Spleen (tissue), 13 donors: ENCODE measurements at places on chromosomes 12 and 14. TPM values are rescaled to one million over a fixed set of nuclear protein-coding genes. Genes with fewer than 3 reads are reported as not detected.

DNA sequence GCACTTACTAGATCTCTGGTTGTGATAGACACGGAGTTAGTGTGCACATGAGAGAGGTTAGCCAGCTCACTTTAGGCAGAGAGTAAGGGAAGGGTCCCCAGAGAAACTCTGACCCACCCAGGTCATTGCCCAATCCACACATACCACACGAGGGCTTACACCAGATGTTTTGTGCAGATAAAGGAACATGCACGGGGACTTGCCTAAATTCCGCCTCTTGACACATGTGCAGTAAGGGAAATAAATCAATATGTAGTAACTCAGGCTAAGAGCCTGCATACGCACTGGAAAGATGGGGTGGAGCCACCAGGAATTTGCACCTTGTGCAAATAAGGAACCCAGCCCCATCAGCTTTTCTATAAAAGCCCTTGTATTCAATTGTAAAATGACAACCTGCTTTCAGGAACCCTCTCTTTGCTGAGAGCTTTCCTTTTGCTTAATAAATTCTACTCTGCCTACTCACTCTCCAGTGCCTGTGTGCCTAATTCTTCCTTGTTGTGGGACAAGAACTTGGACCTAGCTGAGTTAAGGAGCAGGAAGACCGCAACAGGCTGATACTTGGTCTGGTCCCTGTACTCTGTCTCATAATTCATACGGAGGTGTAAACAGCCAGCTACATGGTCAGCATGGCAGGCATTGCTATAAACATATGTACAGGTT is 120.2 kb downstream of the EMP1 start:
- DNase-seq = no peak

- no peak for DNase-seq
Measured at GRCh38 chr14:85530626-85531025, 682 bp downstream of the FLRT2 start.

- no peak for DNase-seq
Measured at GRCh38 chr12:6778217-6778573, 5.9 kb downstream of the LAG3 start.

- DNase-seq = no peak
Measured at GRCh38 chr14:64685371-64686281, 18.6 kb upstream of the PLEKHG3 start.

- DNase-seq = peak; percentile 89
Measured at GRCh38 chr14:75295061-75295461, 16.4 kb downstream of the FOS start.

DNA sequence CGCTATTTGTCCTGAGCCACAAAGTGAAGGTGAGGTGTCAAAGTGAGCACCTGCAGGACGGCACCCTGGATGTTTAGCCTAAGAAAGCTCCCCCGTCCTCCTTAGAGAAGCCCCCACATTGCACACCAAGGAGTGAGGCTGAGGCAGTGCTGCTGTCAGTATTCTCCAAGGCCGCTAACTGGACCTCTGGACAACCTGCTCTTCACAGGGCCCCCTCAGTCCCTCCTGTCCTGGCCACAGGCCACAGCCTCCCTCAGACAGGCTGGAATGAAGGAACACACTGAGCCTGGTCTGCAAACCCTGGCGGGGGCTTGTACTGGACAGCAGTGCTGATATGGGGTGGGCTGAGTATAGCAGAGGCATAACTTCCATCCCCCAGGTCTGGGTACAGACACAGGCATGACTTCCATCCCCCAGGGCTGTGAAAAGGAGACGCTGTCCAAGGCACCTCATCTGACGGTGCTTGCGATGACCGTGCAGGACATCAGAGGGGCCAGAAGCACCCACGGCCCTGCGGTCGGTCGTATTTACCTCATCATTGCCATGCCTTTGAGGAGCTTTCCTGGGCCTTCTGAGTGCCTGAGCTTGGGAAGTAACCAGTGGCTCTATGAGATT is 82.4 kb upstream of the DIO3 start:
- DNase-seq = peak; percentile 47

- no peak for DNase-seq
Measured at GRCh38 chr12:106648736-106649135, 65.9 kb downstream of the RFX4 start.

GRCh38 chr14:98623788-98624415 is 648.1 kb downstream of the BCL11B start:
- no peak for DNase-seq

DNA sequence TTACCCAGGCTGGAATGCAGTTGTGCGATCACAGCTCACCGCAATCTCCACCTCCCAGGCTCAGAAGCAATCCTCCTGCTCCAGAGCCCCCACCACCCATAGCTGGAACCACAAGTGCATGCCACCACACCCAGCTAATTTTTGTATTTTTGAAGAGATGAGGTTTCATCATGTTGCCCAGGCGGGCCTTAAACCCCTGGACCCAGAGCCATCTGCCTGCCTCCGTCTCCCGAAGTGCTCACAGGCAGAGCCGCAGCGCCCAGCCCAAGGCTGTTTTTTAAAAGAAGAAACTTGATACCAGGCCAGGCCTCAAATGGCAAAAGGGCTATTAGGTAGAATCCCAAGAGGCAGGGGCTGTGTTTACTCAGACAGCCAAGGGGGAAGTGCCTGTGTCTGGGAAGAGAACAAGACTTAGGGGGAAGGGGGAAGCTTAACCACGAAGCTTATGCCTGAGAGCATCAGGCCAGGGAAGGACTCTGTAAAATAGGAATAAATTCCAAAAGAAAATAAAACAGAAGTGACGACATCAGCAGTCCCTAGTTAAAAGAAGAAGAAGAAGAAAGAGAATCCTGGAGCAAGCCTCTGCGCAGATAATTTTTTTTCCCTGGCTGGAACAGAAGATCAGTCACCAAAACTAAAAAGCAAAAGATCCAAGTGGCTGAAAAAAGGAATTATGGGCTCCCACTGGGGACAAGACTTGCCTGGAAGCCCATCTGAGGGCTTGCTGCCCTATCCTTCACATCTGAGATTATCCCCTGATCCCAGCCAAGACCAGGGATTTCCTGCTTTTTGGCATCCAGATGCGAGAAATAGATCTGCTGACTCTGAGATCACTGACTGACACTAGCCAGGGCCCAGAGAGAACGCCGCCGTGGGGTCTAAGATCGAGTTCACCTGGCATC is 170.5 kb downstream of the NDUFA12 start:
- DNase-seq = no peak

GRCh38 chr14:32450919-32451675 is 122.0 kb downstream of the AKAP6 start:
- DNase-seq = no peak

DNA sequence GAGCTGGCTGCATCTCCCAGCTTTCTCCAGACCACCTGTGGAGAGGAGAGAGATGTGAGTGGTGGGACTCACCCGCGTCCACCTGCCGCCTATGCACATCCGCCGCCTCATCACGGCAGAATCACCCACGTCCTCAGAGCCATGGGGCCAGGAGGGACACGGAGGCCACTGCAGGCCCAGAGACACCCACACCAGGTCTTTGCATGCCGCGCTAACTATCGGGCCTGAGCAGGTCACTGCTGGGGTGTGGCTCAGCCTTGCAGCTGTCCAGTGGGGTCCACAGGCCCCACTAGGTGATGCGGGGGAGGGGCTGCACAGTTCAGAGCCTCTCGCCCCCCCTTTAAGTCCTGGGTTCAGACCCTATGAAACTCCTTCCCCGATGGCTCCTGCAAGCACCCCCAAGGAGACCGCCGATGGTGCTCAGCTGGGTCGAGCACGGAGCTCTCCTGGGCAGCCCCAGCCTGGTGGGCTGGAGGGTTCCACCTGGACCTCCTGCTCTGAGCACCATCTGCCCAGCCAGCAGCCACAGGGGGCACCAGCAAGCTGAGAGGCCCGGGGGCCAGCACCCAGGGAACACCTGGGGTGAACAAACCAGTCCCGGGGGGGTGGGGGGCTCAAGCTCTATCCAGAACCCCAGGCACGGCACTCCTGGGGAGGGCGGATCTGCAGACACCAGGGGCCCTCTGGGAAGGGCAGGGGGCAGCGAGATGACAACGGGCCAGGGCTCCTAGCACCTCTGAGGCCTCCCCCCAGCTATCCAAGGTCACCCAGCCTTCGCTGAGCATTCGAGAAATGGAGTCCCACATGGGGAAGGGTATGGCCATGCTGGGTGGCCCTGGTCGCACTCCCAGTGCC is 34.3 kb downstream of the CCNK start:
- DNase-seq = peak; percentile 67

DNA sequence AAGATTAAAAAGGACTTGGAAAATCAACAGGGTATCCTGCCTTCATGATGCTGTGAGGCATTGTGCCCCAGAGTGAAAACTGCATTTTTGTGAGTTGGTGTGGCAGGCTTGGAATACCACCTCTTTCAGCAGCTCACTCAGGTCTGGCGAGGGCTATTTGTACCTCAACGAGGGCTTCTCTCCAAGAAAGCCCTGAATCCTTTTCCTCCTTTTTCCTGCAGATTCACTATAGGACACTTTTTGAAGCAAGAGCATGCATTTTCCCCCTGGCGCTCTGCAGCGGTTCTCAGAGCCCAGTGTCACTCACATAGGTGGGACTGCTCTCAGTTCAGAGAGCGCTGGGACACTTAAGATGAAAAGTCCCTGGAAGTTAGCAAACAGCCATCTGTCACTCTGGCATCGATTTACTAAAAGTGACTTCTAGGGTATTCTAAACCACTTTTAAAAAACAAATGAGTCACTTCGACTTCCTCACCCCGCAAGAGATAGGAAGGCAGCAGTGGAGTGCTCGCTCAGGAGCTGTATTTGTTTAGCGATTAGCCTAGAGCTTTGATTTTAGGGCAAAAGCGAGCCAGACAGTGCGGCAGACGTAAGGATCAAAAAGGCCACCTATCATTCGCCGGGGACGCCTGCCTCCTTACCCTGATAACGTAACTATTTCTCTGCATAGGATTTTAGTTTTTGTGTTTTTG is 782 bp upstream of the LGR5 start:
- DNase-seq = no peak

GRCh38 chr12:109768901-109769670 is 55.5 kb downstream of the FAM222A start:
- no peak for DNase-seq

DNA sequence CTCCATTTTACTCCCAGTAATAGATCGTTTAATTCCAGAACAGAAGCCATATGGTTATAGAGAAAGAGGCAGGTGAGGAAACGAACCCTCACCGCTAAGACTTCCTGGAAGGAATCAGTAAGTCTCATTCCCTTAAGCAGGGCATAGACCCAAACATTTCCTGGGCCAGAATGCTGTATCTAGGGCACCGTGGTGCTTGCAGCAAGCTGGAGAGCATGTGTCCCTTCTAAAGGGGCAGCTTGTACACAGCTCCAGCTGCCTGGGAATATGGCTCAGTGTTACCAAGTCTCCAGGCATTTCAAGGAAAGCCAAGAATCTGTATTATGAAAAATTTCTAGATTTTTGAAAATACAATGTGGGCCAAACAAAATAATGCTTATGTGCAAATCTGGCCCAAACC is 73.4 kb downstream of the PPM1H start:
- DNase-seq = no peak

DNA sequence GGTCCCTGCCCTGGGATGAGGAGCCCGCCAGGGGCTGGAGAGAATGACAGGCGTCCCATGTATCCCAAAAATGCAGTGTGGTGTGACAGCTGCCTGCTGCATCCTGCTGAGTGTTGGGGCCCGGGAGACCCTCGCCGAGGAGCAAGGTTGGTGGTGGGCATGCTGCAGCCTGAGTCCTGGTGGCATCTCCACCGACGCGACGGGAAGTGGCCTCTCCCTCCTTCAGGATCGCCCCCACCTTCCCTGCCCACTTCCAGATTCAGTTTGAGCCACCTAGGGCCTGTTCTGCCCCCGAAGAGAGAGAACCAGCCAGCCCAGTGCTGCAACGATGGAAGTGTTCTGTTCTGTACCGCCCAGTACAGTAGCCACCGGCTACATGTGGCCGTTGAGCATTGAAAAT is 70.1 kb downstream of the TSPAN9 start:
- no peak for DNase-seq

DNA sequence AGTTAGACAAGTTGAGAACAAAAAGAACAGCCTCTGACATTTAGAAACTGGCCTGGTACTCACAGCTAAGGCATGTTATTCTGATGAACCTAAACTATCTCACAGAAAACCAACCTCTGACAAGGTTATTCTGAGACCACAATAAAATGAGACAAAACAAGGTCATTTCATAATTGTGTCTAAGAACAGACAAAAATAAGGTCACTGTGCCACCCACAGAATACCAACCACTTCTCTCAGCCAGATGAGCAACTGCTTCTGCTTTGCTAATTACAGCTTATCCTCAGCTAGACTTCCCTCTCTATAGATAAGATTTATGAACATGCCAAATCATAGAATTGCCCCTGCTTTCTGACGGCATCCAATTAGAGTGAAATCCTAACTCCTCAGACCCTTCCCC is 52.2 kb upstream of the CRACR2A start:
- DNase-seq = no peak

DNA sequence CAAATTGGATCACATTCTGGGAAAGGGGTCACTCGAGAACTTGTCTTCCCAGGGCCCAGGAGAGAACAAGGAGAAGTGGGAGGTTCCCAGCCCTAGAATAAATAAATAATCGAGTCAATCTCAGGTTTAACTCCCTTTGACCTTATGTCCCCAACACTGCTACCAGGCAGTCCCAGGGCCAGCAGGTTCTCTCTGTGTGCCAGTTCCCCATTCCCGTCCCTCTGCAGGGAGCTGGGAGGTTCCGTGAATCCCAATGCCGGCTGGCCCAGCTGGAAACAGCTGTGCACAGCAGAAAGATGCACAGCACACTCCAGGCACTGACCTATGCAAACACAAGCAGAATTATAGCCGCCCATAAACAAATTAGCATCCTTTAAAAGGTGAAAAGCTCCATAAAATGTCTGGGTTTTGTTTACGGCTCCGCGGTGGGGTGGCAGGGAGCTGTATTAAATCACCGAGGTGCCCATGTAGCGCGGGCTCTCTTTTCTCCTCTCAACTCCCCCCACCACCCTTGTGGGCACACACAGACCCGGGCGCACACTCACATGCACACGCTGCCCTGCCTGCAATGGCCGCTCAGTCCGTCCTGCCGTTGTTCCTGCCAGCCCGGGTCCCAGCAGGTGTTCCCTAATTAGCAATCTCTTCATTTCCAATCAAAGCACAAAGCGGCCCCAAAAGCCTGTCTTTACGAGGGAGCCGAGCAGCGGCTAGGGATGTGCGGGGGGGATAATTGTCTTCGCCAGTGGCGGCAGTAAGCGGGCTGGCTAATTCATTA is 46.6 kb upstream of the ESRRB start:
- DNase-seq = no peak

- peak; percentile 33 for DNase-seq
Measured at GRCh38 chr14:35374263-35374712, 30.3 kb downstream of the NFKBIA start.

- peak; percentile 93 for DNase-seq
Measured at GRCh38 chr12:100141998-100142850, 450 bp downstream of the BLTP3B start.

The PLA2G1B gene
- 1.1 TPM for total RNA-seq

The FOXN4 gene
- not detected for total RNA-seq

The ANKS1B gene
- 2.9 TPM for total RNA-seq

The VRTN gene
- total RNA-seq = not detected

The FGF6 gene
- total RNA-seq = not detected

The OTUB2 gene
- total RNA-seq = 0.76 TPM

The ALG10B gene
- total RNA-seq = 13.9 TPM

The DACT1 gene
- 23.4 TPM for total RNA-seq

The CEBPE gene
- total RNA-seq = 0.76 TPM

The COCH gene
- total RNA-seq = 2.3 TPM

The RTL1 gene
- total RNA-seq = not detected

The CLEC14A gene
- total RNA-seq = 19.3 TPM
